Stimulated activated CD8-positive, alpha-beta memory T cell treated with anti-CD3 and anti-CD28 coated beads, Interleukin-4, amount 100 ng/mL, for 24 hours (primary cell): ENCODE measurements at places on chromosomes 1 and 21.

- peak; percentile 8 for DNase-seq
These were observed 101.3 kb upstream of the ACTL8 start for GRCh38 chr1:17653728-17654351.

DNA sequence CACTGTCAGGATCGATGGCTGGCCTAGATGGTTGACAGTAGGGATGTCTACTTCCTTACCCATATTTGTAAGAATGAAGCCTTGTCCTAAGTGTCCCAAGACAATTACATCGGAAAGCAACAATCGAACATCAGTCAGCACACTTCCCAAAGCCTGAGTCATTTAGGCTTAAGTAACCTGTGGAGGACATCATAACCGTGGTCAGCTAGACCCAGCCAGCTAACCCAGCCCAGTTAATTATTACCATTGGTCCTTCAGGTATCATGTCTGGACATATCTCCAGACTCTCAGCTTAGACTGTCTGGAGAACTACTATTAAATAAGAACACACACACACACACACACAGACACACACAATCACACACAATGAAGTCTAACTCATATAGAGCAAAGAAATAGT lies 264.7 kb downstream of the TRABD2B start:
- DNase-seq = no peak

DNA sequence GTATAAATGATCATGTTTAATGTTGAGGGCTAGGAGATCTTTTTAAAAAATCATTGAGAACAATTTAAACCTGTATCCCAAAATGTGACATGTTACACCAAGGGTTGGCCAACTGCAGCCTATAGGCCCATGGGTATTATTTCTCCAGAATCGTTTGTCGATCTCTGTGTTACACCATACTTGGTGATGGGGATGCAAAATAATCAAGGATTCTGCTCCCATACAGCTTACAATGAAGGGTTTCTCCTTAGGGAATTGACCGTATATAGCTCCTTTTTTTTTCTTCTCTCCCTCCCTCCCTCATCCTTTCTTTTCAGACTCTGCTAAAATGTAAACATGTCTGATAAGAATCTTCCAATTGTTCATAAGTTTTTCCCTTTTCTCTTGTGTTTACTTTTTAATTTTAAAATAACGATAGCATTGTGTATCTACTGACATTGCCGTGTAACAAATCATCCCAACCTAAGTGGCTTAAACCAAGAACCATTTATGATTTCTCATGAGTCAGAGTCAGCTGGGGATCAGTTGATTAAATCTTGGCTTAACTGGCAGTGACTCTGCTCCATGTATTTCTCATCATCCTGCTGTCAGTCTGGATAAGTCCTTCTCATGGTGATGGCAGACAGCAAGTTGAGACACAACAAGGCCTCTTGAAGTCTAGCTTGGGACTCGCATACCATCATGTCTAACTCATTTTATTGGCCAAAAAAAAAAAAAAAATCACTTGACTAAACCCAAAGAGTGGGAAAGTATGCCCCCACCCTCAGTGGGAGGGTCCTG lies 48.0 kb downstream of the MARK1 start:
- no peak for DNase-seq

DNA sequence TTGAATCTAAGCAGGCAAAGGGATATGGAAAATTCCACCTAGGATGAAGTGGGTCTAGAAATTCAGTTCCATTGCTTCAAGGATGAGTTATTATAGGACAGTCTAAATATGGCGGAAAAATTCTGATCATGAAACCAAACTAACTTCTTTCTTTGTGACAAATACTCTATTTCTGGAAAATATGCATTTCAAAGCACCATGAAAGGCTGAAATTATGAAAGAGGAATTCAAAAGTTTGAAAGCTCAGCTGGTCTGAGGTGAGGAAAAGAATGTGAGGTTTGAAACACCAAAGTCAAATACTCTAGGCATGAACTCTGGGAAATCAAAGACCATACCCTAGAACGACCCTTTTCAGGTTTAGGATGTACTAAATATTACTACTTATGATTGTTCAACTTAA lies 36.4 kb upstream of the COL11A1 start:
- DNase-seq = no peak

DNA sequence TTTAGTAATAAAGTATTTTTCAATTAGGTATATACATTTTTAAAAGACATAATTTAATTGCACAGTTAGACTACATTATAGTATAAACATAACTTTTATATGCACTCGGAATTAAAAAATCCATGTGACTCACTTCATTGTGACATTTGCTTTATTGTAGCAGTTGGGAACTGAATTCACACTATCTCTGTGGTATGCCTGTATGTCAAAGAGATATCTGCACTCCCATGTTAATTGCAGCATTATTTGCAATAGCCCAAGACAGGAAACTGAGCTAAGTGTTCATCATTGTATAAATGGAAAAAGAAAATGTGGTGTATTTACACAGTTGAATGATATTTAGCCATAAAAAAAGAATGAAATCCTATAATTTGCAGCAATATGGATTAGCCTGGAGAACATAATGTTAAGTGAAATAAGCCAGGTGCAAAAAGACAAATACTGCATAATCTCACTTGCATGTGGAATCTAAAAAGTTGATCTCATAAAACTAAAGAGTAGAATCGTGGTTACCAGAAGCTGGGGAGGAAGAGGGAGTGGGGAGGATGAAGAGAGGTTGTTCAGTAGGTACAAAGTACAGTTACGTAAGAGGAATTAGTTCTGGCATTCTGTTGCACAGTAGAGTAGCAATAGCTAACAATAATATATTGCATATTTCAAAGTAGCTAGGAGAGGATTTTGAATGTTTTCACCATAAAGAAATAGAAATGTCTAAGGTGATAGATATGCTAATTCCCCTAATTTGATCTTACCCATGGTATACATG lies 64.8 kb downstream of the DPT start:
- DNase-seq = no peak

DNA sequence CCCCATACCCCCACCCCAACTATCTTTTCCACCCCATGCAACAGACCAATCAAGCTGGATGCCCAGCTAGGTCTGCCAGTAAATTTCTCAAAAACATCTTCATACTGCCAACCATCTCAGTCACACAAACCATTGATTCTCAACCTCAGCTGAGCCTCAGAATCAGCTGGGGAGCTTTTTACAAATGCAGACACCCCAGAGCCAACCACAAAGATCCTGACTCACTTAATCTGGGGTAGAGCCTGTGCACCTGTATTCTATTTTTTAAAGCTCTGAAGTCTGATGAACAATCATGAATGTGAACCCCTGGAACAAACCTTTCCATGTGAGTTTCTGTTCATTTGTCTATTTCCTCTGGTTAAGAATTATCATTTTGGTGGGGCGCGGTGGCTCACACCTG lies 66.0 kb downstream of the ZNF281 start:
- no peak for DNase-seq

DNA sequence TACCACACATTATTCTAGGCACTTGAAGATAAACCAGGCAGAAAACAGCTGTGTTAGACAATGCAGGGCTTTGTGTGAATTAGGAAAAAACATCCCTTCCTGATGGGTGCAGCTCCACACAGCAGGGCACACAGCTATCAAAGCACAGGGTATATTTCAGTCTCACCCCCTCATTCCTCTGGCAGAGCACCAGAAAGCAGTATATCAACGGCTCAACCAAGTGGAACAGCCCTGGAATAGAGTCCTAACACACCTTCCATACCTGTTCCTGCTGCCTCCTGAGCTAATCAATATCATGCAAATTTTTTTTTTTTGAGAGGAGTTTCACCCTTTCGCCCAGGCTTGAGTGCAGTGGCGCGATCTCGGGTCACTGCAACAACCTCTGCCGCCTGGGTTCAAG lies 32.1 kb downstream of the LYST start:
- no peak for DNase-seq

GRCh38 chr1:234589854-234590620 lies 19.9 kb downstream of the IRF2BP2 start:
- no peak for DNase-seq

GRCh38 chr1:23558140-23558871 lies 995 bp downstream of the ID3 start:
- peak; percentile 34 for DNase-seq

DNA sequence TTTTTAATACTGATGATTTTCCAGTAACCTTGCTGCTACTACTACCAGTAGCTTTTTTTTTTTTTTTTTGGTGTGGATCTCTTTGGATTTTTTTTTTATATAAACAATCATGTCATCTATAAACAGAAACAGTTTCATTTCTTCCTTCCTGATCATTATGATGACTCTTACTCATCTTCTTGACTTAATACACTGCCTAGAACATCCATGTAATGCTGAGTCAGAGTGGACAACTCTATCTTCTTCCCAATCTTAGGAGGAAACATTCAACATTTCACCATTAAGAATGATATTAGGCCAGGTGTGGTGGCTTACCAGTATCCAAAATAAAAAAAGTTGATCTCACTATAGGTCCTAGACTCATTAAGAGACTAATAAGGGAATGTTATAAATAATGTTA lies 69.1 kb downstream of the RUSC1 start:
- DNase-seq = no peak

GRCh38 chr1:70978623-70979022 lies 69.0 kb downstream of the PTGER3 start:
- no peak for DNase-seq

DNA sequence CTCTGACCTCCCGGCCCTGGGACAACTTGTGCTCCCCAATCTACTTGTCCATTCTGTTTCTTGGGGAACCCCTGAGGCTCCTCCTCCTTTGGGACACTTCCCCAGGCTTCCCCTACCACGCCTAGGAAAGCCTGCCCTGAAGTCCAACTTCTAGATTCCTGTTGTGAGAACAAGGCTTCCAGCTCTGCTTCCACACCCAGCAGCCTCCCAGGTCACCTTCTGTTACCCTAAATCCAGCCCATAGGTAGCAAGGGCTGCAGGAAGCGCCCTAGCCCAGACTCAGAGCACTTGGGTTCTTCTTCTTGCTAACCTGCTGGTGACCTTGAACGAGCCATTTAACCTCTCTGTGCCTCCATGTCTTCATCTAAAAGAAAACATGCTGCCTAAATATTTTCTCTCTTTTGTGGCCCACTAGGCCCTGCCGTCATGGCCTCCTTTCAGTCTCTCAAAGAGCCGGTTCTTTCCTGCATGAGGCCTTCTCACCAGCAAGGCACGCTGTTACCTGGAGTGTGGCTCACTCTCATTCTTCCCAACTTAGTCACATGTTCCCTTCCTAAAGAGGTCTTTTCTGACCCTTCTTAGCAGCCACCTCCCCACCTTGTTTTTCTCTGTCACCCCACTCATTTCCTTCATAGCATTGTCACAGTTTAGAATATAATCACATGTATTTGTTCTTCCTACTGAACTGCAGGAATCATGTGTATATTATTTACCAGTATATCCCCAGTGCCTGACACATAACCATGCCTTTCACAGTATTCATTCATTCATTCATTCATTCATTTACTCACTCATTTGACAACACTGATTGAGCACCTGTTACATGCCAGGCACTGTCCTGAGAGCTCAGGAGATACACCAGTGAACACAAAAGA lies 1.4 kb downstream of the CAPN2 start:
- DNase-seq = no peak

- no peak for DNase-seq
These were observed 86.9 kb upstream of the ZBTB40 start for GRCh38 chr1:22364764-22365163.

GRCh38 chr1:89041119-89041641 lies 18.5 kb upstream of the GBP3 start:
- DNase-seq = no peak

- no peak for DNase-seq
These were observed 39.7 kb downstream of the GNG12 start for GRCh38 chr1:67793562-67793961.

GRCh38 chr1:196278816-196279215 lies 329.4 kb downstream of the KCNT2 start:
- no peak for DNase-seq

DNA sequence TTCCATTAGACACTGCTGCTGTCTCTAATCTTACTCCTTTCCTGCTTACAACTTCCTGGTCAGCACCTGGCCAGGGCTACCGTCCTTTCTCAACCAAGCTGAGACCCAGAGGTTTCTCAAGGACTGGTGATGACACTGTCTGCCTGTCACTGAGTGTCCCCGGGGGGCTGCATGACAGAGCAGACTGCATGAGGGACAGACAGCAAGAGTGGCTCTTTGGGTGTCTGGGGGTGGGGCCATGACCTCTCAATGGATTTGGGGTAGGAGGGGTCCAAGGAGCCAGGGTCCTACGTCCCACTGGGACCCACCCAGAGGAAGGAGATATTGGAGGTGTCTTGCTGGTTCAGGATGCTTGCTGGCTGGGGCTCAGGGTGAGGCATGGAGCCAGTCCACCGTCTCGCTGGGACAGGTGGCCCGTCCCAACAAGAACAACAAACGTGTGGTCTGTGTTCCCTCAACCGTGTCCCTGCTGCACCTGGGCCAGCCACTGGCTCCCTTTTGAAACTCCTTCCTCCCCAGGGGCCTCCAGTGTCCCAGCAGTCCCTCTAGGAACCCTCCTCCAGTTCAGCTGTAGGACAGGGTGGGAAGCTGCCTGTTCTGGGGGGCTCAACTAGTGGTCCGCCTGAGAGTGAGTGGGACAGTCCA lies 344.6 kb upstream of the AJAP1 start:
- DNase-seq = no peak

- DNase-seq = no peak
These were observed 579.8 kb upstream of the PKN2 start for GRCh38 chr1:88104236-88104635.

DNA sequence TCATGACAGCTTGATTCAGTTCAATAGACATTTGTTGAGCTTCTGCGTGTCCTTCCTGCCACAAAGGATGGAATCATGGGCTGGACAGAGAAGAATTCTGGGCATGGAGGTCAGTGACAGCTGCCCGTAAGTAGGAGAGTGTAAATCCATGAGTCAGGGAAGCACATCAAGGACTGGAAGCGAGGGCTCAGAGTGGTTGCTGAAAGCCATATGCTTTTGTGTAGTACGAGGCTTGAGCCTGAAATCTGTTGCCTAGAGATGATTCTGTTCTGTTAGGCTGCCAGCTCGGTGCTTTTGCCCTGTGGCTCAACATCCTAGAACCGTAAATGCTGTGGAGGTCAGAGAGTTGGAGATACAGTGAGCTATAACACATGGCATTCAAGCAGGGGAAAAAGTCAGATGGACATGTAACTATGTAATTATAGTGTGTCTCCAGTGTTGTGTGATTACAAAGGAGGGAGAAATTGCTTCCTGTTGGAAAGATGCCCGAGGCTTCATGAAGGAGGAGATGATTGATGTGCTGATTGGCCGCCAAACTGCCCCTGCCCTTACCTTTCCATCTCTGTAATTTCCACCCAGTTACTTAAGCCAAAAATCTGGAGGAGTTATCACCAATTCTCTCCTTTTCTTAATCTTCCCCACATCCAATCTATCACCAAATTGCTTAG lies 92.8 kb upstream of the CACNA1E start:
- no peak for DNase-seq

GRCh38 chr1:9361630-9362260 lies 69.1 kb downstream of the SPSB1 start:
- DNase-seq = no peak

- DNase-seq = no peak
These were observed 46.9 kb downstream of the ITPKB start for GRCh38 chr1:226692051-226692792.

DNA sequence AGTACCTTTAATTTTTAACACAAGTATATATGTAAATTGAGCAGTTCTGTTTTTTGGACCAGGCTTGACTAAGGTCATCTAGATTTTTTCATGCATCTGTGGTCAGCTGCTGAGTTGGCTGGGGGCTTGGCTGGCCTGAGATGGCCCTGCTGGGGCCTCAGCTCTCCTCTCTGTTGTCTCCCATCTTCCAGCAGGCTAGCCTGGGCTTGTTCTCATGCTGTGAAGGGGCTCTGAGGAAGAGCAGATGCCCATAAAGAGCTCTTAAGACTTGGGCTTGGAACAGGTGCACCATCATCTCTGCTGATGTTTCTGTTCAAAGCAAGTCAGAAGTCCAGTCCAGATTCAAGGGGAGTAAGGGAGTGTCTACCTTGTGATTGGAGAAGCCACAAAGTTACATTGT lies 51.2 kb upstream of the TNR start:
- no peak for DNase-seq
